ENCODE measurements at places on chromosomes 12 and 14.

- DNase-seq: no peak
These were observed 200.1 kb downstream of the DAD1 start for GRCh38 chr14:22388669-22389595.

DNA sequence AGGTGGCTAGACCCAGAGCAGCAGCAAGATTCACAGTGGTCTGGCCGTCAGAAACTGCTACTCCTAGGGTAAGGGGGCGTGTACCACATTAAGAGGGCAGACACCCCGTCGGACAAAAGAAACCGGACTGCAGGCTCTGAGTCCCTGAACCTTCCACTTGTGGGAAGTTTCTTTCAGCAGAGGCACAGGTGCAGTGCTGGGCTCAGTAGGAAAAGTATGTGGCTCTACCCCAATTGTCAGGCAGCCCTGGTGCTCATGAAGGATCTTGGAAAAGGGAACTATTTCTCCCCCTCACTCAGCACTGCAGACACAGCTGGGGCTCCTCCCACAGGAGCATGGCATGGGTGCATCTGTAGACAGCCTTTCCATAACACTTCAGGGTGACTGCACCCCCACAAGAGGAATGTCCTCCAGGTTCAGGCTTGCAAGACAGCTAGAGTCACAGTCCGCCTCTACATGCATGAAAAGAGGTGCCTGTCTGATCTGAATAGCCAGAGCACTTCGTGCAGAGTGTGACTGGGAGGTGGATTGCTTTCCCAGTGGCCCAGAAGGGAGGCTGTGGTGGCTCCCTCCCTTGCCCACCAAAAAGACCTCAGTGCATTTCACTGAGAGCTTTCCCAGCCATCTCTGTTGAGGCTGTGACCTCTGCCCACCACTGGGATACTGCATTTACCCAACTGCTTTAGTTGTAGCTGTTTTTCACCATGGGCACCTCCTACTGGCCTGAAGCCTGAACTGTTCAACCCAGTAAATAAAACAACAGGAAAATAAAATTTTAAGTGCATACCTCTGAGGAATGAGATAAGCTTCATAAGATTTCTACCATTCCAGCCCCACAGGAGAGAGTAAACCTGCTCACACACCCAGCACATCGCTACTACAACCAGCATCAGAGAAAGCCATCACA, 14.2 kb downstream of the CEP128 start:
- no peak for DNase-seq

- no peak for DNase-seq
These were observed 20.6 kb downstream of the FAM186A start for GRCh38 chr12:50375802-50376201.

- DNase-seq: no peak
These were observed 27.0 kb downstream of the ZCCHC8 start for GRCh38 chr12:122473543-122474323.

- DNase-seq: no peak
These were observed 318.2 kb downstream of the BCL11B start for GRCh38 chr14:98953551-98954348.

DNA sequence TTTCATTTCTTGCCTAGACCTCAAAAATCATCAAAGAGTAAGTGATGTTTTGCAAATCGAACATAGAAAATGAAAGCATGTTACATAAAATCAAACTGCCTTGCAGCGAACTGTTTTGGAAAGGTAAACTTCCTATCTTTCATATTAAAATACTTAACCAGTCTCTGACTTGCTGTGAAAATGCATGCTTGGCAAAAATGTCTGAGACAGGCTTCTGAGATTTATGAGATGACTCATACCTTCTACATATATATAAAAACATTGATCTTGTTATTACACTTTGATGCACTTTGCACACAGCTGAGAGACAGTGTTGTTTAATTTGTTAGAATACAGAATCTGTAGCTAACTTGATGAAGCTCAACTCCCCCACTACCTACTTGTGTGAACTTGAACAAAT, 179.1 kb downstream of the KITLG start:
- no peak for DNase-seq

DNA sequence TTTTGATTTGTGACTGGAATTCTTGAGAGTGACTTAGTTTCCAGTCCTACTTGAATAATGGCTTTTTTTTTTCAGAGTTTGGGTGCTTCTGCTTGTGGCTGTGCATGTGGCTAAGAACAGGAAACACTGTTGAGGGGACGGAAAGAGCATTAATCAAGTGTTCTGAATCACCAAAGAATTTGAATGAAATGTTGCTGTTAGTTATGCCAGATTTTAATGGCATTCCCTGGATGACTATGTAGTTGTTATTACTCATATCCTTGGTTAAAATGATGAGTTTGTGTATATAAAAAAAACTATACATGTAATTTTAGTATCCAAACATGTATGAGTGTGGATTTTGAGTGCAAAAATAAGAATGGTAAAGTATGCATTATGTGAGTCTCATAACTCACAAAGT, 347.9 kb downstream of the BCAT1 start:
- no peak for DNase-seq

GRCh38 chr14:31127690-31128089, 79.9 kb downstream of the HECTD1 start:
- no peak for DNase-seq

DNA sequence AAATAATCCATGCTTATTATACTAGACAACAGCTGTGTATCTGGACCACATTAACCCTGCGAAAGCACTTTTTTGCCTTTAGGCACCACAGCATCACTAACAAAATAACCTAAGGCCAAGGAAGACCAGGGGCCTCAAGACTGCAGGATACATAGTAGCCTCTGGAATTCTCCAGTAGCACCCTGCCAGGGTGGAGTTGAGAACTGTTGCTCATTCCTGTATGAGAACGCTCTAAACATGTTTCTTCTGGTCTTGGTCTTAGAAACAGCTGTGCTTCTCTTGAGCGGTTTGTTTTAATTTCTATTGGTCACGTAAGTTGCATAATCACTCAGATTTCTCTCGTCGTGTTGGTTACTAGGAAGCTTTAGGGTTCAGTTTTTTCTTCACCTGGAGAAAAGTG, 7.9 kb downstream of the B4GALNT3 start:
- DNase-seq: no peak

- DNase-seq: no peak
These were observed 44.6 kb upstream of the PTCSC3 start for GRCh38 chr14:36221112-36221511.

- no peak for DNase-seq
These were observed 44.2 kb downstream of the INSM2 start for GRCh38 chr14:35578135-35578534.

- DNase-seq: no peak
These were observed 109.6 kb downstream of the ATXN7L3B start for GRCh38 chr12:74647256-74647655.

- no peak for DNase-seq
These were observed 5.3 kb downstream of the GRIN2B start for GRCh38 chr12:13976028-13976584.

DNA sequence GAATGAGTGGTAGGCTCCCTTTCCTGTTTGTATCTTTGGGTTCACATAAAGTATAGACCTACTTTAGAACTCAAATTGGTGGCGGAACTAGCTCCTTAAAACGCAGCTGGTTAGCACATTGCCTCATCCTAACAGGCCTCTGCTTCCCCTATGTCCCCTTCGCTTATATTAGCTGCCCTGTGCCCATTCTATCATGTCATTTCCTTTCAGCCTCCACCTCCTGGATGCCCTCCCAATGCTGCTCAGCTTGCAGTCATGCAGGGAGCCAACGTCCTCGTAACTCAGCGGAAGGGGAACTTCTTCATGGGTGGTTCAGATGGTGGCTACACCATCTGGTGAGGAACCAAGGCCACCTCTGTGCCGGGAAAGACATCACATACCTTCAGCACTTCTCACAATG, 3.5 kb downstream of the DAZAP2 start:
- DNase-seq: no peak

- DNase-seq: no peak
These were observed 178.3 kb upstream of the PLEKHA5 start for GRCh38 chr12:18951218-18951617.

DNA sequence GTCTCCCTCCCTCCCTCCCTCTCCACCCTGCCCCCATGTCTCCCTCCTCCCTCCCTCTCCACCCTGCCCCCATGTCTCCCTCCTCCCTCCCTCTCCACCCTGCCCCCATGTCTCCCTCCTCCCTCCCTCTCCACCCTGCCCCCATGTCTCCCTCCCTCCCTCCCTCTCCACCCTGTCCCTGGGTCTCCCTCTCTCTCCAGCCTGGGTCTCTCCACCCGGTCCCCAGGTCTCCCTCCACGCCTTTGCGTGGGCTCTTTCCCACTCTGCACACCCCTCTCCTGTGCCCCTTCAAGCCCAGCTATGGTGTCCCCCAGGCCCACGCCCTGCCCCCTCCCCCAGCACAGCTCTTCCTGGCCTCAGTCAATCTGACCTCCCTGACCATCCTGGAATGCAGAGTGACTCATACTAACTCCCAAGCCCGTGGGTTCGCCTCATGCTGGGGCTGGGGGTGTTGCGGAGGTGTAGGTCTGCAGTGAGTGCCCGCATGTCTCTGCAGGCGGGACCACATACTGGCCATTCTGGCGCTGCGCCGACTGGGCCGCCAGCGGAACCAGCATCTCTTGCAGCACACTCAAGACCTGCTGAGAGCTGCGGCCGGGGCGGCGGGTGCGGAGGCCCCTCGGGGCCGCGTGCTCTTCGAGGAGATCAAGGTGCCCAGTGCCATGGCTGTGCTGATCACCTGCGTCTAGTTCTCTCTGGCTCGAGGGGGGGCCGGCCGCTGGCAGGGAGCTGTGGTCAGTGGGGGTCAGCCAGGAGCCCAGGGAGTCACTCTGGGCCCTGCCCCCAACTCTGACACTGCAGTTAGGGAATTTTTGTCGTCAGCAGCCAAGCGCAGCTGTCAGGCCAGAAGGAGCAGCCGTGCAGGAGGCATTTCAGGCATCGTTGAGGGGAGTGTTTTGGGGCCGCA, 13.5 kb upstream of the TNFAIP2 start:
- no peak for DNase-seq
